Activated naive CD8-positive, alpha-beta T cell treated with anti-CD3 and anti-CD28 coated beads for 36 hours (primary cell): ENCODE measurements at places on chromosomes 11 and 22. TPM values are rescaled to one million over a fixed set of nuclear protein-coding genes. Genes with fewer than 3 reads are reported as not detected.

DNA sequence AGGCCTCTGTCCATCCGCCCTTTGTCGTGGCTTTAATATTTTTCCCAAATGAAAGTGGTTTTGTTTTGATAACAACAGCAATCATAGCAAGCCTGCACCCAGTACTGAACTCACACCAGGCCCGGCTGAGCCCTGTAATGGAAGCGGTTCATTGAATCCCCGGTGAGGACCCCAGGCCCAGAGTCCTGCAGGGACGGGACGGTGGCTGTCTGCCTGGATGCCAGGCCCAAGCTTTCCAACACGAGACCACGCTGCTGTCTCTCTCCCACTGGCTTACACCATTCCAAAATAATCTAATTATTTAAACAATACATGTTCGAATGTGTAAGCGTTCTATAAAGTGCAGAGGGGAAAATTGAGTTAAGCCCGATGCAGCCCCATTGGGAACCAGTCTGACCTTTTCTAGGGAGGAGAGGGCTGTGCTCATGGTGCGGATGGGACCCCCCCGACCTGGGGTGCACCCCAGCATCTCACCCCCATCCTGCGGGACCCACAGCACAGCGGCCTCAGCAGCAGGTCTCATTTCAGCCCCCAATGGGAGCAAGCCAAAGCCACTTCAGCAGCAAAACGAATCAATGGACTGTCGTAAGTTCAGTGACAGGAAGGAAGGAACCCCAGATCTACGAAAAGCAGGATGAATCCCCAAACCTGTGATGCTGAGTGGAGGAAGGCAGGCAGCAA is 1046.9 kb downstream of the BRD1 start:
- H3K4me3 ChIP-seq = no peak overlapping the region
- no peak overlapping the region for H3K27ac ChIP-seq
- H3K36me3 ChIP-seq = no peaks in the 10 kb centered on the region
- peaks cover 13% of the 10 kb centered on the region for H3K27me3 ChIP-seq

DNA sequence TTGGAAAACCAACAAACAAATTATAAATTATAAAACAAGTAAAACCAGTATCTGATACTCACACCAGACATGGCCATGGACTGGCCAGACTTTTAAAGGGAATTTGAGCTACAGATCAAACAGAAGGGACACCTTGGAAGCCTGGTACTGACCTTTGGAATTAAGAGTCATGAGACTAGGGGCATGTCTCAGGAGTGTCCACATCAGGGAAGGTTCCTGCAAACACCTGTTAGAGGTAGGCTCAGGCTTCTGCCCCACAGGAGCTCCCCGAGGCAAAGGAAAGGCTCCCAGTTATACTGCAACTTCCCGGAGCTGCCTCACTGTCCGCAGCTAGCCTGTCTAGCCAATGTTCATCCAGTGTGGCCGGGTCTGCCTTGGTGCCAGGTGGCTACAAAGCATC is 290.1 kb downstream of the BUD13 start:
- no peaks in the 10 kb centered on the region for H3K36me3 ChIP-seq
- no peaks in the 10 kb centered on the region for H3K4me1 ChIP-seq
- no peak overlapping the region for H3K4me3 ChIP-seq
- no peak for DNase-seq
- H3K27ac ChIP-seq = no peak overlapping the region

GRCh38 chr11:45583981-45584566 is 81.3 kb downstream of the CHST1 start:
- H3K27ac ChIP-seq = no peak overlapping the region
- no peaks in the 10 kb centered on the region for H3K4me1 ChIP-seq
- H3K4me3 ChIP-seq = no peak overlapping the region
- no peak for DNase-seq
- no peaks in the 10 kb centered on the region for H3K36me3 ChIP-seq
- peaks cover 47% of the 10 kb centered on the region for H3K27me3 ChIP-seq

GRCh38 chr11:31045335-31045734 is 324.2 kb downstream of the DCDC1 start:
- H3K27me3 ChIP-seq = peaks cover 3% of the 10 kb centered on the region
- DNase-seq = no peak
- no peak overlapping the region for H3K4me3 ChIP-seq
- H3K27ac ChIP-seq = no peak overlapping the region
- H3K4me1 ChIP-seq = no peaks in the 10 kb centered on the region

- no peak overlapping the region for H3K4me3 ChIP-seq
- peaks cover 25% of the 10 kb centered on the region for H3K27me3 ChIP-seq
- DNase-seq = no peak
- H3K36me3 ChIP-seq = peaks cover 8% of the 10 kb centered on the region
- no peak overlapping the region for H3K27ac ChIP-seq
Measured at GRCh38 chr11:1750840-1751530, 590 bp upstream of the IFITM10 start.

- H3K4me3 ChIP-seq = peak overlapping the region; percentile 61
- H3K4me1 ChIP-seq = peaks cover 5% of the 10 kb centered on the region
- H3K27ac ChIP-seq = no peak overlapping the region
- no peak for DNase-seq
- no peaks in the 10 kb centered on the region for H3K27me3 ChIP-seq
- H3K36me3 ChIP-seq = no peaks in the 10 kb centered on the region
Measured at GRCh38 chr11:405323-405953, 9.4 kb downstream of the SIGIRR start.

DNA sequence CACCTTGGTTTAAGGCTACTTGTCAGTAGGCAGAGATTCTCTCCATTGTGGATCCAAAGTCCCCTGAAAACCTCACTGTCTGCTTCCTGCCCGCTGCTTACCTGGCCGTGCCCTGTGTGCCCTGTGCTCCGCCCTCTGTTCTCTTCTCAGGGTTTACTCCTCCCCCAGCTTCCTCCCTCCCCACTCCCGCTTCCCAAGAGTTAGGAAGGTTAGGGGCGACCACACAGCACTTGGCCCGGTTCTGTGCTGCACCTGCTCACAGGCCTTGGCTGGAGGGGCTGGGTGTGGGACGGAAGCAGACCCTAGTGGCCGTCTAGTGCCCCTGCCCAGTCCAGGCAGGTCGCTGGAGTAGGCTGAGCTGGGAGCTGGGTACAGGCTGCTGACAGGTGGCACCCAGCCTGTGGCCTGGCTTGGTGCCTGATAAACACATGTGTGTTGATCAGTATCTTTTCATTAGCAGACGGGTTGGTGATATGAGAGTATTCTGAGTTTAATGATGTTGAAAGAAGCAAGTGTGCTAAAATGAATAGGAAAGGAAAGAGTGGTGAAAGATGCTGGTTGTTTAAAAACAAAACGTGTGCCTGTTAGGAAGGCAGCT is 40.5 kb downstream of the GRAMD4 start:
- H3K27ac ChIP-seq = peak overlapping the region; percentile 65
- H3K4me3 ChIP-seq = no peak overlapping the region
- DNase-seq = no peak
- peaks cover 17% of the 10 kb centered on the region for H3K4me1 ChIP-seq
- H3K27me3 ChIP-seq = no peaks in the 10 kb centered on the region
- H3K36me3 ChIP-seq = no peaks in the 10 kb centered on the region

GRCh38 chr22:25051073-25051472 is 98.6 kb downstream of the KIAA1671 start:
- no peaks in the 10 kb centered on the region for H3K27me3 ChIP-seq
- no peak overlapping the region for H3K27ac ChIP-seq
- peaks cover 2% of the 10 kb centered on the region for H3K36me3 ChIP-seq
- H3K4me1 ChIP-seq = peaks cover 11% of the 10 kb centered on the region

KRTAP5-2 gene
- not detected for total RNA-seq

SLC5A12 gene
- total RNA-seq = not detected

CLTCL1 gene
- total RNA-seq = 0.29 TPM

APOL5 gene
- not detected for total RNA-seq

C22orf23 gene
- 0.41 TPM for total RNA-seq

PATE2 gene
- total RNA-seq = not detected

FGF3 gene
- total RNA-seq = not detected

HSD17B12 gene
- 54.2 TPM for total RNA-seq

KCNK7 gene
- total RNA-seq = 0.62 TPM

ACAT1 gene
- total RNA-seq = 74.3 TPM

OR4S1 gene
- not detected for total RNA-seq

TREH gene
- not detected for total RNA-seq
